ENCODE measurements at places on chromosomes 12 and 14.
A peak's percentile ranks its signal among the peaks of the same experiment; 100 is the strongest.

- no peak for DNase-seq
Observed at GRCh38 chr12:52656616-52657015, 4.6 kb upstream of the KRT2 start.

DNA sequence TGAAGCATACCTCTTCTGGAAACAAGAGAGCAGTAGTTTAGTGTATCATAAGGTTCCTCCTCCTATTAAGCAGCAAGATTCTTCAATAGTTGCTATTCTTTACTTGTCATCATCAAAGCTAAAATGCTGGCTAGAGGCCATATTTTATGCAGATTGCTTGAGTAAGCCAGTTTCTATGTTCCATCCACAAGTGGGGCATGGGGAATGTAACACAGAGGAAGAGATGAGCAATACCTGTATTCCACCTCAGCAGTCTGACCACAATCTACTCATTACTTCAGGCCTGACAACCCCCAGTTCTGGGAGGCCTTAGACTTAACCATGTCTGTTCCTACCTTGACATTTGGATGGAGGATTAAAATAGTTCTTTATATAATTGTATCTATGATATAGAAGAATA, 423.6 kb downstream of the BTG1 start:
- DNase-seq = no peak

- no peak for DNase-seq
Observed at GRCh38 chr14:101069228-101069549, 165.7 kb upstream of the RTL1 start.

DNA sequence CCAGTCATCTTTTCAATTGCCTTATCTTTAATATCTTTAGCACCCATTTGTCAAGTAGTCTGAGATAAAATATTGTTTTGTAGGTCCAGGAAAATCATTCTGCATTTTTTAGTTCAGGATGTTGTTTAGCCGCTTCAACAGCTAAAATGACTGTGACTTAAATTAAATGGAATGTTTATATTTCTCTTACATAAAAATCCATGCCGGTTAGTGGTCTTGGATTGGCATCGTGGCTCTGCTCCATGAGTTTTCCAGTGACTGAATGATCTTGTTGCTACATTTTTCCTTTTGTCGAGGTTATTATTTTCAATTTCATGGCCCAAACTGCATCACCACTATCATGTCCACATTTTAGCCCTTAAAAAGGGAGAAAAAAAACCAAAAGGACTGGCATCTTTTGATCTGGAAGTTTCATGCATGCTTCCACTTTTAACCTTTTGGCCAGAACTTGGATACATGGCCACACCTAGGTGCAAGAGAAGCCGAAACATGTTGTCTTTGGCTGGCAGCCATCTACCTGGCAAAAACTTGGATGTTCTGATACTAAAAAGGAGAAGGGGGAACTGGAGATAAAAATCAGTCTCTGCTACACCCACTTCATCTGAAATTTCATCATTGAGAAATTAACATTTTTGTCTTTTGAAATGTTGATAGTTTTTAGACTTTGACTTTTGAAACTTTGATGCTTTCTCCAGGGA, 142.4 kb downstream of the OTOGL start:
- no peak for DNase-seq

GRCh38 chr14:76205708-76206107, 54.0 kb downstream of the GPATCH2L start:
- no peak for DNase-seq

DNA sequence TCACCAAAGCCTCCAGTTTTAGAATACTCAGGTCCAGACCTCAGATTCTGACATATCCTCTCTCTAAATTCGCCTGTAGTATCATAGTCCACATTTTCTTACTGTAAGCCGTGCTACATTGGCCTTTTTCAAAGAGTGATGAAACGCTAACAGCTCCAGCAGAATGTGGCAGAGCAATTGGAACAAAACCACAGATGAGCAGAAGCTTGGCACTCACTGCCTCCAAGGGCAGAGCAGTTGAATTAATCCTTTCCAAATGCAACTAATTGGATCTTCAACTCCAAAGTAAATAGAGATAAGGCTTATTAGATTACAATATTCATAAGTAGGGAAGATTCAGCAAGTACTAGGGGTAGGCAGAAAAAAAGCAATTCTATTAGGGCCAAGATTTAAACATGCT, 128.3 kb downstream of the SLC35F4 start:
- no peak for DNase-seq

GRCh38 chr12:2151391-2151790, 98.6 kb downstream of the CACNA1C start:
- no peak for DNase-seq

DNA sequence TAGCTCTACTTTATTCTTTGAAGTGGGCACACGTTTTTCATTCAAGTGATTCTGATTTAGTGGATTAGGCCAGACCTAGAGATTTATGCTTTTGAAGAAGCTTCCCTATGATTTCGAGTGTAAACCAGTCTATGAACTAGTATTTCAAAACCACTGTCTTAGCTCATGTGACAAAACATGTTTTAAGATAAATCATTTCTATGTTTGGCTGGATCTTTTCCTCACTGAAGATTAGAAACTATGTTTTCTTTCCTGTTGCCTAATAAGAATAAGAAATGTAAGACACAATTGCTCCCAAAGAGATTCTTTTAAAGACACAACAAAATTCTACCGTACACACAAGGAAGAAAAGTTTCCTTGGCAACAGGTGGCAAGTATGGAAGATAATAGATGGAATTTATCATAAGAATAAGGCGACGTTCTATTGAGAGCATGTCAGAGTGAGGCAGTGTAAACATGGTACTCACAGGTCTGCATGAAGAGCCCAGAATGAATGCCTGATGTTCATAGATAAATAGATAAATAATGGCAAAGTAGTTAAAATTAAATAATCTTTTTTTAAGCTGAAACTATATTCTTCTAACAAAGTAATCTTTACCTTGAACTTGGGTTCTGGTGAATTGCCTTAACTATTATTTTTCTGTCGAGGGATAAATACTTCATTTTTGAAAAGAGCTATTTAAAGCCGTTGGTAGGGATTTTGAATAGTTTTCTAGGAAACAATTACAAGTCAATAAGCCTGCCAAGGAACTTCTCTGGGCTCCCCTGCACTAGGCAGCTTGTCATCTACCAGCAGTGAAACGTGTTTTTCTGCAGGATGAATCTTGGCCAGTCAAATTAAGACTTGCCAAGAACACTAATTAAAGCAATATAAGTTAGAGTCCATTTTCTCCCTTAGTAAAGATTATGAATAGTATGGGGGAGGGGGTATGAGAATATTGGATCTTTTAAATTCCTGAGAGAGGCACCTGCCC, 34.1 kb upstream of the C12orf75 start:
- no peak for DNase-seq

DNA sequence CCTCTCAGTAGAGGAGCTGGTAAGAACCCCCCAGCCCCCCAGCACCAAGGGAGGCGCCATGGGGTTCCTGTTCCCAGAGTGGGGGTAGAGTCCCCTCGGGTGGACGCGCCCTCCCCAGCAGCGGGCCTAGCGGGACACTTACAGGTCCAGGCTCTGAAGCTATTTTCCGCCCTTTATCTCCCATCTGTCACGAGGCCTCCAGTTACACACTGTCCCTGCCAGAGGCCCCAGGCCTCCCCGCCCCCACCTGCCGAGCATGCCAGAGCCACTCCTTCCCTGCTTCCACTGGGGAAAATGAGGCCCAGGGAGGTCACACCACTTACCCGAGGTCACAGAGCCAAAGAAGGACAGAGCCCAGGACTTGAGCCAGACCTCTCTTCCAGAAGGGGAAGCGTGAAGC, 3.1 kb downstream of the C14orf180 start:
- DNase-seq = no peak

DNA sequence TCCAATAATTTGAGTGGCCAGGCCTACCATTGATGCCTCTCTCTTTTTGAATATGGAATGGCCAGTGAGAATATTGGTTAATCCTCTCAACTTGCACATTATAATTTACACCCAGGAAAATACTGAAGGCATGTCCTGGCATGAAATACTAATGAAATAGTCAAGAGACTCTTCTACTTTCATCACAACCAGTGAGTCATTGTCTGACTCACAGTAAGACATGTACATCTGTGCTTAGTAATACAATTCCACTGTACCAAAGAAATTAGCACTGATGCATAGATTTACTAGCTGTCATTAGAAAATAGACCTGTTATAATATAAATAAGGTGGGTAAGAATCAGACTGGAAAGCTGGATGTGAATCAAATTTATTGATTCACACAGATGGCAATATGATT, 31.6 kb downstream of the KCNC2 start:
- peak; percentile 64 for DNase-seq

- peak; percentile 60 for DNase-seq
Observed at GRCh38 chr12:109947521-109947920, 47.4 kb downstream of the TCHP start.

Measured in fibroblast of skin of left quadriceps (primary cell).